ENCODE measurements at places on chromosomes 16 and 17. TPM values are rescaled to one million over a fixed set of nuclear protein-coding genes. Genes with fewer than 3 reads are reported as not detected.

- DNase-seq, result no peak
Observed at GRCh38 chr17:44115585-44116415, 7.6 kb downstream of the HDAC5 start.

DNA sequence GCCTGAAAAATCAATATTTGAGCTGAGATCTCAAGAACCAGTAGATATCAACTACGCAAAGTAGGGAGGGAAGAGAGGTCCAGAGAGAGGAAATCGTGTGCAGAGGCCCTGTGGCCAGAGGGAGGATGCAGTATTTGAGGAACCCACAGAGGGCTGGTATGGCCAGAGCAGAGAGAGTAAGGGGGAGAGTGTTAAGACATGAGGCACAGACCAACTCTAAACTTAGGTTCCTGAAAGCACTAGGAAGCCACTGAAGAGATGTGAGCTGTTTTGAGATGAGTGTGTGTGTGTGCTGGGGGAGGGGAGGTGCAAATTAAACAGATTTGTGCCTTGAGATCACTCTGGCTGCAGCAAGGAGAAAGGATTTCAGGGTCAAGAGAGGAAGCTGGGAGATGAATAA lies 10.9 kb downstream of the SLC13A2 start:
- no peak for DNase-seq

DNA sequence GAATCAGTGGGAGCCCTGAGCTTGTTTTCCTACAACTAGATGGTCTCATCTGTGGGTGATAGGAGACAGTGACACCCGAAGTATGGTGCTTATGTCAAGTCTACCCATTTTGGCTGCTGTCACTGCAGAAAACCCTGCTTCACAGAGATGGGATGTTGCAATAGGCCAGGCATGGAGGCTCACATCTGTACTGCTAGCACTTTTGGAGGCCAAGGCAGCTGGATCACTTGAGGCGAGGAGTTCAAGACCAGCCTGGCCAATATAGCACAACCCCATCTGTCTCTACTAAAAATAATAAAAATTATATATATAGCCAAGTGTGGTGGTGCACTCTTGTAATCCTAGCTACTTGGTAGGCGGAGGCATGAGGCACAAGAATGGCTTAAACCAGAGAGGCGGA lies 2.3 kb upstream of the HERPUD1 start:
- DNase-seq, result no peak

DNA sequence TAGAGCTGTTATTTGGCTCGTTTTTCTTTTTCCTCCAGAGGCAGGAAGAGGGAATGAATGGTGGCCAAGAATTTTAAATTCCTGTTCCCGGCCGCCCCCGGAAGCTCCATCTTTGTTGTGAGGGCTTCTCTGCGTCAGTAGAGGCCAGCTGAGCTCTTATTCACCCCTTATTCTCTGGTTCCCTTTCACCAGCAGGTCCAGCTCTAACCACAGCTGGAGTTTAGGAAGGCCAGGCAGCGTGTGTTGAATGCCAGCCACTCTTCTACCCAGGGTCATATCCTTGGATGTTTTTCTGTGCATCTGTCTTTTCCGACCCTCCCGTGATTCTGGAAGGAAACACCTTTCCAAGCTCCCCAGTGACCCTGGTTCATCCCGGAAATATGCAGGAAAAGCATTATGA lies 570.5 kb downstream of the WWOX start:
- DNase-seq, result peak; percentile 77

- no peak for DNase-seq
Observed at GRCh38 chr17:42529061-42529460, 7.0 kb upstream of the NAGLU start.

DNA sequence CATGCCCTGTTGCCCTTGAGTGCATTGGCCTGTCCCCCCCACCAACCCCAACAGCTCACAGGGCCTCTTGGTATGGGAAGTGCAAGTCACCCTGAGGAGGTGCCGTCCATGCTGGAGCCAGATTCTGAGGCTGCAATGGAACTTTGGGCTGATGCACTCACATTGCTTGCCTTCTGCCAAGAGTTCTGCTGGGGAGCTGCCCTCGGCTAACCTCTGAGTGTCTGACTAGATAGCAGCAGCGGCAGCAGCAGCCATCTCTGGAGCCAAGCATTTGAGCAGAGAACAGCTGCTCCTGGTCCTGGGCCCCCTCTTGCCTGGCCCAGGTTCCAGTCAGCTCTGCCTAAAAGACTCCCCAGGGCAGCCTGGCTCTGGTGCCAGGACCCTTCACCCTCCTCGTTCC lies 61.5 kb downstream of the GNAO1 start:
- peak; percentile 59 for DNase-seq

DNA sequence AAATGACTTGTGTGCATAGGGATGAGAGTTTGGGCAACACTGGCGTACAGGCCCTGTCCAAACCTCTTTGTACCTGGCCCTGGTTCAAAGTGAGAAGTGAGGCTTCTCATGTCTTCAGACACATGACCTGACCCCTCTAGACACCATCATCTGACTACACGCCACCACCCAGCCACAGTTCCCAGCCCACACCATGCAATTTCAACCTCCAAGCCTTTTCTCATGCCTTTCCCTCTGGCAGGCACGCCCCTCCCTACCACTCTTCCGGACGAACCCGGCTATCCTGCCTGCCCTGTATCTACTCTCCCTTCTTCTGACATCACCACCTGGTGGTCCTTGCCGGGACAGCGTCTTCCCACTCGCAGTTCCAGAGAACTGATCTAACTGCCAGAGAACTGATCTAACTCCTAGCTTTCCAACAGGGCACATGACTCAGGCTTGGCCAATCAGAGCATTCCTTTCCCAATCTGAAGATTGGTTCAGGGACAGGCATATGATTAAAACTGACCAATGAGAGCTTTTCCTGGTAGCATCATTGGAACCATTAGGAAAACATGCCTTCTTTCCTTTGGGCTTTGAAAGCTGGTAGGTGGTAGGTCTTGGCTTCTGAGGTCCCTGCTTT lies 27.1 kb upstream of the IL21R start:
- peak; percentile 59 for DNase-seq

DNA sequence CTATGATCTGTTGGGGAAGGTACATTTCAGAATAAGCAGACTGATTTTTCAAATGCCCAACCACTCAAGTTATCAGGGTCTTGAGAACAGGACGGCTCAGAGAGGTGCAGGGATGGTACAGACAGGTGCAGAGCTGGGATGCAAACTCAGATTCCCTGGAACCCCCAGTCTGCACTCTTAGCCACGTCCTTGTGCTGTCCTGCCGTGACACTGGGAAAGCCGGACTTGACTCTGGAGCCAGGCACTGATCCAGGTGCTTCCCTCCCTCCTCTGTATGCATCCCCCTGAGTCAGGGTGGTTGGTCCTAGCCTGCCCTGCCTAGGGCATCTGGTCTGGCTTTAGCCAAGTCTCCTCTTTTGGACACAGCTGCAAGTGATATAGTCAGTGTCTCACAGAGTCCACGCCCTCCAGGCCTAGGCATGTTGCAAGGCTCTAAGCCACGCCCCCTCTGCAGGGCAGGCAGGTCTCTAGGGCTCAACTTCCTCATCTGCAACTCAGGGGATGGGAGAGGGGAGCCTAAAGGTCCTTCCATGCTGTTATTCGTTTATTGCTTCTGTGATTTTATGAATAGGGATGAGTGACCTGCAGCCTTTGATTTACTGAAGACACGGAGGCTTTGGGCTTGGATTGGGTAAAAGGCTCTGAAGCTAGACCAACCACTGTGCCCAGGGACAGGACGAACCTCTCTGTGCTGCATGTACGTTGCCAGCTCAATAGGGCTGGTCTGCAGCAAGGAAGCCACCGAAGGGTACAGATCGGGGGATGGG lies 97.3 kb downstream of the SDK2 start:
- no peak for DNase-seq

- DNase-seq, result peak; percentile 33
Observed at GRCh38 chr17:17682293-17682736, 1.1 kb downstream of the RAI1 start.

GRCh38 chr17:82234211-82235055 lies 5.6 kb downstream of the SLC16A3 start:
- no peak for DNase-seq

GRCh38 chr17:64554028-64554637 lies 47.4 kb downstream of the CEP95 start:
- DNase-seq, result no peak

GRCh38 chr17:6796887-6797490 lies 21.0 kb downstream of the FBXO39 start:
- DNase-seq, result no peak

DNA sequence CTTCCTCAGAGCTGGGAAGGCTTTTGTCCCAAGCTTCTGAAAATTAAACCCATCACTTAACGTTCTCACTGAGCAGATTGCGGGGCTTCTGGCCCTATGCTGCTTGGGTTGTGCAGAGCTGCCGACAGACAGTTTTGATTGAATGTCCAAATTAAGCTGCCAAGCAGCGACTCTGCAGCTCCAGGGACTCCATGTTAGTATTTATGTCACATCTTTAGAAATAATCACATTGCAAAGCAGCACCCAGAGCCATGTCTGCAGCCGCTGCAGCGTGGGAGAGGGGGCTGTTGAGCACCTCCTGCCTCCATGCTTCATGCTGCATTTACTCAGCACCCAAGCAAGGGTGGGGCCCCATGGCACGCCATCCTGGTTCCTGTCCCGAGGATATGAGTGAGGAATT lies 178.2 kb upstream of the CACNG3 start:
- no peak for DNase-seq

- DNase-seq, result no peak
Observed at GRCh38 chr16:3492356-3492755, 2.9 kb downstream of the C16orf90 start.

GRCh38 chr16:67249178-67250044 lies 632 bp downstream of the SLC9A5 start:
- DNase-seq, result no peak

DNA sequence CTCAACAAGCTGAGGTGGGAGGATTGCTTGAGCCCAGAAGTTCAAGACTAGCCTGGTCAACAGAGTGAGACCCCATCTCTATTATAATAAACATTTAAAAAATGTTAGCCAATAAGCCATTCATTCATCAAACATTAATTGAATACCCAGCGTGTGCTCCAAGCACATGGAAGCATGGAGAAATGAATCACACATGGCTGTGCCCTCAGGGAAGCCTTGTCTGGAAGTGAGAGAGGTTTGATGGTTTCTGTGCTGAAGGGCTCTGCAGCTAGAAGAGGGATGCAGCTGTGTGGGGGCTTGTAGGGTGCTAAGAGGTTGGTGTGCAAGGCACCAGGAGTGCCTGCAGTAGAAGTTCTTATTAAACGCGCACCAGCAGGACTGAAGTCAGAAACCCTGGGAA lies 11.2 kb downstream of the CYB5D2 start:
- no peak for DNase-seq

DNA sequence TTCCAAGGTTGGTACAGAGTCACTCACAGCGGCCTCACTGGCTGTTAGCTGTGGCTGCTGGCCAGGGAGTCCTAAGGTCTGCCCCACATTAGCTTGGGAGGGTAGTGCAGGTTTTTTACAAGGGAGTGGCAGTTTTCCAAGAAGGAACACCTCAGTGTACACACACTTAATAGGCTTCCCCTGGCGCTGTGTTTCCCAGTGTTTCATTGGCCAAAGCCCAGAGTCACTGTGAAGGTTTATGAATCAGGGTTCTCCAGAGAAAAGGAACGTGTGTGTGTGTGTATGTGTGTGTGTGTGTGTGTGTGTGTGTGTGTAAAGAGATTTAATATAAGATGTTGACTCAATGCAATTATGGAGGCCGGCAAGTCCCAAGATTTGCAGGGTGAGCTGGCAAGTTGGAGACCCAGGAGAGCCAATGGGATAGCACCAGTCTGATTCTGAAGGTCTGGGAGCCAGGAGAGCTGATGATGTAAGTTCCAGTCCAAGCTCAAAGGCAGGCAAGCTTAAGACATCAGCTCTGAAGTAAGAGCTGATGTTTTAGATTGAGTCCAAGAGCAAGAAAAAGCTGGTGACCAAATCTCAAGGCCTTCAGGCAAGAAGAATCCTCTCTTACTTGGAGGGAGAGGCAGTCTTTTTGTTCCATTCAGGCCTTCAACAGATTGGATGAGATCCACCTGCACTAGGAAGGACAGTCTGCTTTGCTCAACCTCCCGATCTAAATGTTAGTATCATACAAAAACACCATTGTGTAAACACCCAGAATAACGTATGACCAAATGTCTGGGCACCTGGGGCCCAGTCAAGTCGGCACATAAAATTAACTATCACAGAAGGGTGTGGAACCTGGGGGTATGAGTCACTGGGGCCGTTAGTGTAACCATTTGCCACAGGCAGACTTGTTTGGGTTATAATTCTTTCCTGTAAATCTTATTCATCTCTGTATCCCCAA lies 206.8 kb downstream of the PRKCA start:
- DNase-seq, result no peak

The LRRC37A gene
- 0.36 TPM for polyA plus RNA-seq

The TXNL4B gene
- 10.5 TPM for polyA plus RNA-seq

The LPO gene
- not detected for polyA plus RNA-seq

The SBK1 gene
- 2.9 TPM for polyA plus RNA-seq

The KIFC3 gene
- polyA plus RNA-seq, result 47.4 TPM

The KRT15 gene
- 0.22 TPM for polyA plus RNA-seq

The CCDC78 gene
- polyA plus RNA-seq, result 0.77 TPM

The KRTAP4-16 gene
- not detected for polyA plus RNA-seq

The MLKL gene
- 6.4 TPM for polyA plus RNA-seq

The HYDIN gene
- 1.3 TPM for polyA plus RNA-seq

The HASPIN gene
- 0.29 TPM for polyA plus RNA-seq

The CYLD gene
- polyA plus RNA-seq, result 11.8 TPM

Measured in heart right ventricle (tissue), 16 donors.